EL (cell line): ENCODE measurements at places on chromosomes 3 and 15.
A peak's percentile ranks its signal among the peaks of the same experiment; 100 is the strongest.

- peak; percentile 17 for DNase-seq
These were observed 185.2 kb upstream of the GADL1 start for GRCh38 chr3:31079689-31080088.

GRCh38 chr3:196192036-196192523, 19.1 kb downstream of the ZDHHC19 start:
- no peak for DNase-seq

- peak; percentile 43 for DNase-seq
These were observed 57.3 kb downstream of the FRMD5 start for GRCh38 chr15:44137750-44138149.

- DNase-seq: no peak
These were observed 23.1 kb upstream of the SLC28A2 start for GRCh38 chr15:45228931-45229330.

DNA sequence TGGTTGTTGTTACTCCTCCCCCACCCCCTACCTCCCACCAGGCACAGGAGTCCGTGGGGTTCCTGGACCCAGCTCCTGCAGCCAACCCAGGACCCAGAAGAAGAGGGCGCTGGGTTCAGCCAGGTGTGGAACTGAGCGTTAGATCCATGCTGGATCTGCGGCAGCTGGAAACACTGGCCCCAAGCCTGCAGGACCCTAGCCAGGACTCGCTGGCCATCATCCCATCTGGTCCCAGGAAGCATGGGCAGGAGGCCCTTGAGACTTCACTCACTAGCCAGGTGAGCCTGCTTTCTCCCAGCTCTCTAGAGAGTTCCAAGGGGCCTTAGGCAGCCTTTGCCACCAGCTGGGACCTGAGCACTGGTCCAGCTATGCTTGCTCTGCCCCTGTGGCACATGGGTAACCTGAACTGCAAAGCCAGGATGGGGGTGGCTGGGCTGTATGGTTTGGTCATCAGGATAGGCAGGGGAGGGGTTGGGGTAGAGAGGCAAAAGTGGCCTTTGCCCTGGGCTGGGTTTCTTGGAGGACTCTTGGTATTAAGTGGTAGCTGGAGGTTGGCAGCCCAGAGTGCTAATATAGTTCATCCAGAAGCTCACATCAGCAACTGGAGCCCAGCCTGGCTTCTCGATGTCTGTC, 7.0 kb upstream of the JMJD7 start:
- no peak for DNase-seq

DNA sequence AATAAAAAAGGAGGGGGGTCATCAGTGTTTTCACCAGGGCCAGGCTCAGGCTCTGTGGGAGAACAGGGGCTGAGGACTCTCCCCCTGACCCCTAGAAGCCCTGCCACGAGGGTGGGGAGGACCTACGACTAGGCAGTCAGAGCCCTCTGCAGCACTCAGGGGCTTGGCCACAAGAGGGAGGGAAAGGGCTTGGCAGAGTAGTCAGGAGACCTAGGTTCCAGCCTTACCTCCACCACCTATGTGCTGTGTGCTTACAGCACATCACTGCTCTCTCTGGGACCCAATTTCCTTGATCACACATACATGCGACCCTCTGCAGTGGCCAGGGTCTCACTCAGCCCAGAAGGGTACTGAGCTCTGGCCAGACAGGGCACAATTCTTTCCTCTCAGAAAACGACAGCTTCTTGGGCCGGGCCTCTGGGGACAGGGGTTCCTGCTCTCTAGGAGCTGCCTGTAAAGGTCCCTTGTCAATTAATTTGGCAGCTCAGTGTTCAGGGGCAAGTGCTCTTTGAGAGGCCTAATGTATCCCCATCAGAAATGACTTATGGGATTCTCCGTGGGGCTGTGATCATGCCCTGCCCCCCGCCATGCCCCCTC, 16.4 kb upstream of the SKIC8 start:
- no peak for DNase-seq

DNA sequence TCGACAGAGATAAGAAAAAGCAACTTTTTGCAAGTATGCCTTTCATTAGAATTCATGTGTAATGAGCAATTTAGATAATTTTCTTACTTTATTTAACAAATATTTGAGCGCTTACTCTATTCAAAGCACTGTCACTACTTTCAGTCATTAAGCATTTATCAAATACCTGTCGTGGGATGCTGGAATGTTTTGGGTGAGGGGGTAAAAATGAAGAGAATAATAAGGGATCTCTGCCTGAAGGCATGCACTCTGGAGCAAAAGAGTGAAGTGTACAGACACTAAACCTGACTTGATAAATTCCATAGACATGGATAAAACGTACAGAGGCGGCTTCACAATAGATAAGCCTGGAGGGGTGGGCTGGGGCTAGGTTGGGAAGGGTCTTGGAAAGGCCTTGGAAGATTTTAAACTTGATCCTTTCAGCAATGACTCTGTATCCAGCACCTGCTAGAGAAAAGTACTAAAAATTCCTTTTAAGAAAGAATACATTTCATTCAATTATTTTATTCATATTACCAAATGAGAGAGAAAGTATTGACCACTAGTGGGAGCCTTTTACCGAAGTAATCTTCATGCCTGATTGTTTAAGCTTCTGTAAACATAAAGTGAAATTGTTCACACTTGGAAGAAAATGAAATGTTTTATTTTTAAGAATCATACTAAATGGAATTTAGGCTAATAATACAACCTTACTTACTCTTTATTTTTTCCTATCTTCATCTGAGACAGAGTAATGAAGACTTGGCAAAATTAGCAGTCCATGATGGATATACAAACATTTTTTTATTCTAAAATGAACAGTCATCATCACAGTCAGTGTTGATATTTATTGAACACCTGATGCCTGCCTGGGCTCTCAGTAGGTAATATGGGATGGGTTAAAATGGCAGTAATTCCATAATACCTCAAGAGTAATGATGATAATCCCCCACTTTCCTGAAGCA, 113.2 kb downstream of the PPP2R3A start:
- DNase-seq: peak; percentile 33

- DNase-seq: no peak
These were observed 15.9 kb upstream of the ACAD9 start for GRCh38 chr3:128863560-128863959.

DNA sequence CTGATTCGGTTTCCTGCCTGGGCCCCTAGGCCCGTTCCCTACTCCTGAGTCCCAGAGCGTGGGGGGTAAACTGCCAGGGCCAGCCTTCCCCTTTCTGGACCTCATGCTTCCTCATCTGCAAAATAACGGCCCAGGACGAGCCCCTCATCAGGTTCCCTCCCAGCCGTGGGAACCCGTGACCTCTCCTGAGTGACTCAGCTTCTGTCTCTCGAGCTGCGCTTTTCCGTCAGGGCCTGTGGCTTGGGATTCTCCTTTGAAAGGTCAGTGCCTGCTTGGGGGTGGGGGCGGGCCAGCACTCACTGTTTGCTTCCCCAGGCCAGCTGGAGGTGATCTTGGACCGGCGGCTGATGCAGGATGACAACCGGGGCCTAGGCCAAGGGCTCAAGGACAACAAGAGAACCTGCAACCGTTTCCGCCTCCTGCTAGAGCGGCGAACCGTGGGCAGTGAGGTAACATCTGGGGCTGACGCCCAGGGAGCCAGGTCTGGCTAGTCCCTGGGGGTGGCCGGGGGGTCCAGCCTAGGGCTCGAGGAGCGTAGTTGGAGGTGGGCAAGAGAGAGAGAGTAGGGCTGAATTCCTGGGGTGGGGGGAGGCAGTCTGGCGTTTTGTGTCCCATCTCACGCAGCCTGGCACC, 12.8 kb downstream of the MAN2A2 start:
- no peak for DNase-seq

- peak; percentile 11 for DNase-seq
These were observed 114.3 kb downstream of the LIPC start for GRCh38 chr15:58546066-58546591.

GRCh38 chr3:97928986-97929385, 43.2 kb downstream of the RIOX2 start:
- no peak for DNase-seq

DNA sequence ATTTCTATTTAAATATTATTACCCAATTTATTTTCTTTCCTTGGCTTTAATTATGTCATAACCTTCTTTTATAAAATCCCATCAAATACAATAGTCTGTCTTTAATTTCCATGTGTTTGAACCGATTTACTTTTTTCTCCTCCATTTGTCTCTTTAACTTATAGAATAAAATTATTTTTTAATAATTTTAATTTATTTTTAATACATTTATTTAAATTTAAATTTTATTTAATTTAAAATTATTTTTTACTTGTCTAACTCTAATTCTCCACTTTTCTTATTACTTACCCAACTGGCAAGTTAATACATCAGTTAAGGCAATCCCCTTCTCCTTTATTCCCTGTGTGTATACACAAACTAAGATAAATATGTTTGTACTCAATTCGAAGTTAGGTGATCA, 817.6 kb upstream of the NR2F2 start:
- no peak for DNase-seq

DNA sequence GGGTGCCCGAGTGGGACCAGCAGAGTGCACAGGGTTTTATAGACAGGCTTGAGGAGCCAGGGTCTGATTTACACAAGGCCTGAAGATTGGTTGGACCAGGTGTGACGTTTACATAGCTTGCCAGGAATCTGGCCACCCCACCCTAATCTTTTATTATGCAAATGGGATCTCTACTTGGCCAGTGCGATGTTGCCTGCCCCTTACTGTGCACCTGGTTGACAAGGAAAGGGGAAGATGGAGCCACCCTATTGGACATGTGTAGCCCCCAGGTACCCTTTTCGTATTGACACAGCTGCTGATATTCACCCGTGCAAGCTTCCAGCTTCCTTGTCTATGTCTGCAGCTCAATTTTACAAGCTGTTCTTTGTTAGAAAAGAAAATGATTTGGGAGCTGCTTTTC, 132.0 kb downstream of the ARNT2 start:
- no peak for DNase-seq

- DNase-seq: no peak
These were observed 17.4 kb downstream of the CCDC12 start for GRCh38 chr3:46959161-46959511.

GRCh38 chr15:26298659-26299170, 435.6 kb upstream of the ATP10A start:
- DNase-seq: no peak

- no peak for DNase-seq
These were observed 330.5 kb upstream of the CTDSPL start for GRCh38 chr3:37531066-37531720.

- DNase-seq: no peak
These were observed 30.4 kb upstream of the TMCO5A start for GRCh38 chr15:37903919-37904625.

DNA sequence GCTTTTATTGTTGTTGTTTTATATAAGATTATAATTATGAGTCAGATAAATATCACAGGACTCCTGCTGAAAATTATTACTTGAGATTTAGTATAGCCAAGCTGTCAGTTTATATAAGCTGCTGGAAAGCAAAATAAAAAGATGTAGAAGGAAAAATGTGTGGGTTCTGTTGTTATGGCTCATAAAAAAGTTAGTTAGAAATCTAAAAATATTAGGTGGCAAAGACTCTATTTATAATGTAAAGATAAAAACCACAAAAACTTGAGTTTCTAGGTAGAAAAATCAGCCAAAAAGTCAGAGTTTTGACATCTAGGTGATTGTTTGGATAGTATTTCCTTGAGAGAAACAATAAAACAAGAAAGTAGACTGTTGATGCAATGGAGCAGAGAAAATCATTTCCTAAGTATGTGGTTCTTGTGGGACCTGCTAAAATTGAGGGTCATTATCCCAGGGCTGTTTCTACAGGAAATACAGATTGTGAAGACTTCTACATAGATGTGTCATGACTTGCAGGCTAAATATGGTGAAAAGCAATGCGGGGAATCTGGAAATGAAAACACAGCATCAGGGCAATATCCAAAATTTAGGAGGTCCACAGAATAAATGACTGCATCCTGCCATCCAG, 1109.6 kb upstream of the CADM2 start:
- DNase-seq: no peak

DNA sequence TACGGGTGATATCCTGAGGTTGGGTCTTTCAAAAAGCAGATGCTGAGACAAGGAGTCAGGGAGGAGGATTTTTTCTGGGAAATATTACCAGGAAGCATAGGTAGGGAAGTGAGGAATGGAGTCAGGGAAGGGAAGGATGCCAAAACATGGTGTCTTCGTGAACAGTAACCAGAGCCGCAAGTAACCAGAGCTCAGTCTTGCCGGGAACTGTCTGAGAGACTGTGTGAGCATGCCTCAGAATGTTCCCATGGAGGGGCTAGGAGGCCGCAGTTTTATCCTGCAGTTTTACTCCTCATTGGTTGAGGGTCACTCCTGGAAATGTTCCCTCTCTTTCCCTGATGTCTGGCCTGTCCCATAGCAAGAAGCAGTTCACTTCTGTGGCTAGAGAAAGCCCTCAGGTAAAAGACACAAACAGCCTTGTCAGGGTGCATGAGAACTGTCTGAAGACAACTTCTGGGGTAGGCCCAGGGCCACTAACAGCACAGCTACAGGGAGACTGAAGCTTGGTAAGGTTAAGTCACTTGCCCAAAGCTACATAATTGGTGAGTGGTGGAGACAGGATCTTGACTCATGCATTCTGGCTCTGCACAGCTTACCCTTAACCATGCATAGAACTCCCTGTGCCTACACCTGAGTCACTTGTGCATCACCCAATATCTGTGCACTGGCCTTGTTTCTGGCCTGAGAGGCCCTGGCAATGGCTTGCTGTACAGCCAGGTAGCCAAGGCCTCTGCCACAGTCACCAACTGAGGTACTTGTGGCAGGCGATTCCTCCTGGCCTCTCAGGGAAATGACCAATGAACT, 76.3 kb upstream of the FRMD4B start:
- no peak for DNase-seq

DNA sequence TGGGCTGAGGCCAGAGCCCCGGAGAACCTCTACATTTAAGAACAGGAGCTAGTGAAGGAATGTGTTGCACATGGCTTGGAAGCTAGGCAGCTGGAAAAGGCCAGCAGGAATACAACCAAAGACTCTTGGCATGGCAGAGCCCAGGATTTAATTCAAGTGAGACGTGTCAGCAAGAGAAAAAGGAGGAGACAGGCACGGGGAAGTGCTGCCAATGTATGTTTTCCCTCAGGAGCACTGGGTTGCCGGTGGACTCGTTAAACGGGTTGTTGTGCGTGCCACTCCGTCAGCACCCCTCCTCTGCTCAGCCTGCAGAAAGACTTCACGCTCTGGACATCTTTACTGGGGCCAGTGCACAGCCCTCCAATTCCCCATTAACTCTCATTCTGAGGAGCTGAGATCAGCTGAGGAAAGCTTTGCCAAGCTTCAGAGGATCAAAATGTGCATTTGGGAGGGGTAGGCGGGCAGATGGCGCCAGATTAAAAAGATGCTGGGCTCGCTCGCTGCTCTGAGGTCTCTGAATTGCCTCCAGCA, 103.7 kb downstream of the PDZRN3 start:
- DNase-seq: no peak

DNA sequence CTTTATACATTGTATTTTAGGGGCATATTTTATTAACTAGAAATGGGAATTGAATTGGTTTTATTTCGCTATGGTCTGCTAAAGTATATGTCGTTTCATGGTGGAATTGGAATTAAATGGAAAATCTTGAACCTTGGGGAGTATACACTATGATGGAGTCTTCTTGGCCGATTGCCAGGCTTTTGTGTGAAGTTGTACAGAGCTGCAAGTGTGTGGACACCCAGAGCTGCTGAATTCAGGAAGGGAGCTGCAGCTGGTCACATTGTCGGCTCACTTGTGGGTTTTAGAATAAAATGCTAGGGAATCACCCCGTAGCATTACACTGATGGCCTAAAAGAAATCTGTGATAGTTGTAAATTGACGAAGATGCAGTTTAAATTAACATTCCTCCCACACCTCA, 35.1 kb downstream of the USP3 start:
- DNase-seq: no peak
